ENCODE measurements at places on chromosomes 1 and 21.
A peak's percentile ranks its signal among the peaks of the same experiment; 100 is the strongest.

DNA sequence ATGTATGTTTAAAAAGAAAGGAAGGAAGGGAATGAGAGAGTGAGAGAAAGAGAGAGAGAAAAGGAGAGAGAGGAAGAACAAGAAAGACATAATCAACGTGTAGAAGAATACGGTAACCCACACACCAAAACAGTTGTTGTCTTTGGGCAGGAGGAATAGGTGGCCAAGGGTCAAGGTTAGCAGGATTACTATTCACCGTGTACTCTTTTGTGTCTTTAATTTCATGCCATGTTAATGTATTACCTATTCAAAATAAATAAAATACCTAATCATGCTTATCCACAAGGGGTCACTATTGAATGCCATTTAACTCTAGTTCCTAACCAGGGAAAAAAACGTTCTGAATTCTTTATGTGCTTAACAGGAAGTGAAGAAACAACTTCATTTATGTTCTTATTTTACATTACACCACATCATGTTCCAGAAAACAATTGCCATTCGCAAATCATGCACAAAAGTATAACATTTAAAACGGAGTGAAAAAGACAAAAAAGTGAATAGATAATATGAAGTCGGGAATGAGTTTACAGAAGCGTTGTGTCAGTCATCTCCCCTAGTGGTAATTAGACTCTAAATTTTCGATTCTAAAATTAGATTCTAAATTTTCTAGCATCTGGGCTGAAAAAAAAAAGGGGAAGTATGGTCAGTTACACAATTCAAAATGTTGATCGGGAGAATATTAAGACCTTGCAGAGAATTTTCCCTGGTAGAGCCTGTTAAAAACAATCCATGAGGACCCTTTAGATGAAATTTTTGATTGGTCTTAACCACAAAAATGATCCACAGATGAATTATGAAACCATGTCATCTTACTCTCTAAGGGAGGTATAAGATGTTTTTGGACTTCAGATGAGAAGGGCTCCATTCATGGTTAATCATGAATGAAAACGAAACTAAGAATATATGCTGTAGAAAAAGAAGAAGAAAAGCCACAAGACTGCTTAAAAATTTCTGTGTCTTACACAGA lies 700 bp upstream of the KMO start:
- DNase-seq, result no peak

GRCh38 chr1:230816018-230816417 lies 52.3 kb downstream of the C1orf198 start:
- no peak for DNase-seq

DNA sequence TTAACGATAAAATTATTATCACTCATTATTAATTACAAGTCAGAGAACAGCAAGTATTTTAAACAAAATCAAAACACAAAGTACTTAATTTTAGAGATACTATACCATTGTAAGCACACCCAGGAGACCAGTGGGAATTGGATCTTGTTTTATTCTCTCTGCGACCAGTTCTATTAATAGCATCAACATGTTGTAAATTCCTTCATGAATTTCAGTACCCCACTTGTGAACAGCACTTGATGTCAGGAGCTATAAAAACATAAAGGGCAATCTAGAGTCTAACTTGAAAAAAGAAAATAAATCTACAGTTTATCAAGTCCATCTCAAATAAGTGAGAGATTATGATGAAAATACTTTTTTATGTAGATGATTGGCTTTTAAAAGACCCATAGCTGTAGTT lies 42.9 kb downstream of the USP24 start:
- no peak for DNase-seq

- no peak for DNase-seq
These were observed 2.3 kb downstream of the COL9A2 start for GRCh38 chr1:40314721-40315238.

DNA sequence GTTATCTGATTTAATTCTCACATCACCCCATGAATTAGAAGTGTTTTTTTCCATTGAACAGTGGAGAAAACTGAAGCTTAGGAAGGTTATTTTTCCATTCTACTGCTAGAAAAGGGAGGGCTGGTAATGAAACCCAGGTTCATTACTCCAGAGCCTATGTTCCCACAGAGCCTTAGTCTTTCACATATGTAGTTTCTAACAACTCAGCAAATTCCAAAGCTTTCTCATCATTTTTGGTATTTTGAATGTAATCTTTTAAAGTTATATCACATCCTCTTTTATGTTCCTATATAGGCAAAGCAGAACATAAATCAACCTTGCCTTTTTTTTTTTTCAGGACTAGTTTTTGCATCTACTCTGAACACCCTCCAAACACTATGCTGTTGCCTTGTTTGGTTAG lies 131.9 kb upstream of the BEND5 start:
- DNase-seq, result no peak

GRCh38 chr1:94056171-94056570 lies 64.8 kb downstream of the ABCA4 start:
- DNase-seq, result no peak

DNA sequence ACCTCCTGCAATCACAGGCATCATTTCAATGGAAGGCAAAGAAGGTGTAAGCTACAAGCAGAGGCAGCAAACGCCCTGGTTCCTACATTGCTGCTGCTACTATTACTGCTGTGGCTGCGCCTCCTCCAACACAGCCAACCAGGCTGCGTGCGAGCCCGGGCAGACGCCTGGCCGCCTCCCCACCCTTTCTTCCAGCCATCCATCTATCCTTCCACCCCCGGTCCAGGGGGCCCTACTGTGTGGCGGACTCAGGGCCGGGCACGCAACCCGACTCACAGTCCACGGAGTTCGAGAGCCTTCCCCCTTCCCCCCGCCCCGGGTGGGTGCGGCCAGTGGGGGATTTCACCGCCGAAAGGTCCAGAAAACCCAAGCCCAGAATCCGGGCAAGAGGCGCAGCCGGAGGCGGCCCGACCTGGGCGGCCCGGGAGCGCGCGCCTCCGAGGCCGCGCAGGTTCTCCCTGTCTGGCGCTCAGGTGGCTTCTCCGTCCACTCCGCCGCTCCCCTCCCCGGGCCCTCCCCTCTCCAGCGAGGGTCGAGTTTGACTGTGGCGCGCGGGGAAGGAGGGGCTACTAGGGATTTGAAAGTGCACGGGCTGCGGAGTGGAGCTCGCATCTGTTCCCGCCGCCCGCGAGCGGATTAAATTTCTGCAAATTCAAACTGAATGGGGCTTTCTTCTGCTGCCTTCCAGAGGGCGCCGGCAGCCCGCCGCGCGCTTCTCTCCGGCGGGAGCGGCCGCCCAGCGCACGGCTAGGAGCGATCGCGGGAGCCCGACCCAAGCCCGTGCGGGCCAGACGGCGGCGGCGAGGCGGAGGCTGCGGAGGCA lies at the start of gene HUNK:
Gene HUNK, plus strand, starts transcription at position 569 of the 823 bp plus-strand sequence. CDS start 655 bp downstream, outside the sequence.
- DNase-seq, result no peak

- no peak for DNase-seq
These were observed 23.1 kb downstream of the USP24 start for GRCh38 chr1:55192093-55192492.

- peak; percentile 28 for DNase-seq
These were observed 677 bp downstream of the AGPAT3 start for GRCh38 chr21:43865540-43866259.

DNA sequence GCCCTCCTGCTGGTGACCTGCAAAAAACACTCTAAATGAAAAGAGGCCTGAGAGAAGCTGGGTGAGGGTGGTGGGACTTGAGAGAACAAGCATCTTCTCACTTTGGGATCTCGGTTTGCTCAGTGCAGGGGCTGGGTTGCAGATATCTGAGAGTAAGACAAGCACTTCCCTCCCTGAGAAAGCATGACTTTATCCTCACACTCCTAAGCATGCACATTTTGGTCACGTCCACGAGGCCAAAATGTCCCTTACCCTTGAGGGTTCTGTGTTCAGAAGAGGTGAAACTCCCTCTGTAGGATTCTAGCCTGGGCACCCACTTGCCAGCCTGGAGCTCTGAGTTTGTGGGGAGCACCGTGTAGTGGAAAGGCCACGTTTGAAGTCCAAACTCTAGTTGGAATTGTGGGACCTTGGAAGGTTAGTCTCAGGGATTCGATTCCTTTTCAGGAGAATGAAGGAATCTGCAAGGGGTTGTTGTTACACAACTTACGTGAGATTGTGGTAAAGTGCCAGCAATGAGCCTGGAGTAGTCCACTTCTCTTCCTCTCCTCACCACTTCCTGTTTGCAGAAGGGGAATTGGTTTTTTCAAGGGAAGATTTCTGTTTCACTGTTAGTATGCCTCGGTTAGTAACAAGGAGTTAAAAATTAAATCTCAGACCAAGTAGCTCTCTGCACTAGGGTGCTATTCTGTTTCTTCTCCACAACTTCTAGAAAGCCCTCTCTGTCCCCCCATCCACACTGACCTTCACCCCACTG lies 3.0 kb downstream of the FCAMR start:
- no peak for DNase-seq

DNA sequence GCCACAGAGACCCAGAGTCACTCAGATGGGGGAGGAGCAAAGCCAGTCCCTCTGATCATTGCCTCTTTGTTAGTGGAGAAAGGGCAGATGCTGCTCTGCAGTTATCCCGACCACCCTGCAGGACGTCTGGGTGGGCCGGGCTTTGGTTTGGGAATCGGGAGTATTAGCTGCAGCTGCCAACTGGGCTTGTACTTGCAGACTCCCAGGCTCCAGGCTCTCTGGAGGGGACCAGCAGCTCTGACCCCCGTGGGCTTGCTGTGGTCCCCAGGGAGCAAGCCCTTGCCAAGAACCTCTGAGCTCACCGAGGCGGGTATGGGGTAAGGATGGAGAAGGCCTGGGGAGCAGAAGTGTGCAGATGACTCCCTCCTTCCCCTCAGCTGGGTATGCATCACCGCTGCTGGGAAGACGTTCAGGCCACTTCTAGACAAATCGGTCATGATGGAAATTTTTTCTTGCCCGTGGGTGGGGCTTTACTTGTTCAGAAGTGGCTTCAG lies 21.6 kb downstream of the MAPKAPK2 start:
- no peak for DNase-seq

DNA sequence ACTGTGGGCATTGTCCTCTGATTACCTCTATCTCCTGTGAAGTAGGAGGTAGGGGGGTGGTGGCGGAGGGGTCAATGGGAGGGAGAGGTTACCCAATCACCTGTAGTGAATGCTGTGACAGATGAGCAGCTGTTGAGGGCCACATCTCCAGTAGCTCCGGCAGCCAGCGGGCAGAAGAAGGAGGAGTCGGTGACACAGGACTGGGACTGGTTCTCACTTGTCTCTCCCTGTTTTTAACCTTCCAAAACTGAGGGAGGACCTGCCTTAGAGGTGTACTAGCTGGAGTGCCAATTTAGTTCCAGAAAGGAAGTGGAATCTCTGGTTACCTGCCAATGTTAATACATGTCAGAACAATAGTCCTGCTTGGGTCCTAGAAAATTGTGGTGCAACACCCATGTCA lies 56.2 kb upstream of the ENAH start:
- no peak for DNase-seq

GRCh38 chr1:223617323-223618070 lies 48.0 kb downstream of the CAPN8 start:
- DNase-seq, result no peak
